ENCODE measurements at places on chromosomes 1 and 21.

DNA sequence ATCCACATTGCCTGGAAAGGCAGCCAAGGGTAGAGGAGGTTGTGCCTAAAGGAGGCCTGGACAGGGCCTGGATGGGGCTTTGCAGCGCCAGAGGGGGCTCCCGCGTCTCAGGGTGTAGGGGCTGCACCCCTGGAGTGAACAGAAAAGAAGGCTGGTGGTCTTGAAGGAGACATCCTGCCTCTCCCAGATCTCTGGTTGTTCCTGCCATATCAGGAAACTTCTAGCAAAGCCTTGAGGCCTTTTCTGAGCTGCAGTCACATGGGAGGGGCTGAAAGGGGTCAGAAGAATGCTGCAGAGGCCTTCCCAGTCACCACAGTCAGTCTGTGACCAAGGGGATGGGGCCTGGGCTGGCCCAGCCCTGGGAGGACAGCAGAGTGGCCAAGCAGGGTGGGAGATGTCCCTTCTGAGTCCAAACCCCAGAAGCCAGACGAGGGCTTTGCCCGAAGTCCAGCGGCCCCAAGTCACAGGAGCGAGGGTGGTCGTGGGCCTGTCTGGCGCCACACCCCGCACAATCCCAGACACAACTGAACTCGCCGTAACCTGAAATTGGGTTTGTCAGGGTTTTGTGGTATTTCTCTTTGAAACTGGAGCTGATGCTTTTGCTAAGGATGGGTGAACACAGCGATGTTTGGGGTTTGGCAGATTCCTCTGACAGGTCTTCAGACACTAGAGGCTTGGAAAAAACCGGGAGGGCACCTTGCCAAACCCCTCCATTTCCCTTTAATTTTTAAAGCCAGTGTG, 29.6 kb downstream of the SIM2 start:
- no peak overlapping the region for H3K27ac ChIP-seq
- no peak for DNase-seq
- H3K4me1 ChIP-seq: no peaks in the 10 kb centered on the region
- H3K4me3 ChIP-seq: no peak overlapping the region
- no peaks in the 10 kb centered on the region for H3K27me3 ChIP-seq

DNA sequence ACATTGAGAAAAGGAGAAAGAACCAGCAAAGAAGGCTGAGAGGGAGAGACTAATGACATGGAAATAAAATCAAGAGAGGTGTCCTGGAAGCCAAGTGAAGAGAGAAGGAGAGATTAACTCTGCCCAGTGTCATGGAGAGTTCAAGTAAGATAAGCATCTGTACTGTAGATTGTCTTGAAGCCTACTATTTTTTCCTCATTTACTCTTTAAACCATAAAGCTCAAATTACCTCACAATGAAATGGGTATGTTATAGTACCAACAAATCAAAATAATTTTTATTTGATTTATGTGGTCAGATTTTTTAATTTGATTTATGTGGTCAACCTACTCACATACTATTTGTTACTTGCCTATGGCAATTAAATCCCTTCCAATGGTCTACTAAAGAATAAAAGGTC, 5.2 kb upstream of the PALMD start:
- H3K4me1 ChIP-seq: peaks cover 16% of the 10 kb centered on the region
- no peak overlapping the region for H3K27ac ChIP-seq
- no peak overlapping the region for H3K4me3 ChIP-seq
- DNase-seq: no peak
- no peaks in the 10 kb centered on the region for H3K36me3 ChIP-seq

DNA sequence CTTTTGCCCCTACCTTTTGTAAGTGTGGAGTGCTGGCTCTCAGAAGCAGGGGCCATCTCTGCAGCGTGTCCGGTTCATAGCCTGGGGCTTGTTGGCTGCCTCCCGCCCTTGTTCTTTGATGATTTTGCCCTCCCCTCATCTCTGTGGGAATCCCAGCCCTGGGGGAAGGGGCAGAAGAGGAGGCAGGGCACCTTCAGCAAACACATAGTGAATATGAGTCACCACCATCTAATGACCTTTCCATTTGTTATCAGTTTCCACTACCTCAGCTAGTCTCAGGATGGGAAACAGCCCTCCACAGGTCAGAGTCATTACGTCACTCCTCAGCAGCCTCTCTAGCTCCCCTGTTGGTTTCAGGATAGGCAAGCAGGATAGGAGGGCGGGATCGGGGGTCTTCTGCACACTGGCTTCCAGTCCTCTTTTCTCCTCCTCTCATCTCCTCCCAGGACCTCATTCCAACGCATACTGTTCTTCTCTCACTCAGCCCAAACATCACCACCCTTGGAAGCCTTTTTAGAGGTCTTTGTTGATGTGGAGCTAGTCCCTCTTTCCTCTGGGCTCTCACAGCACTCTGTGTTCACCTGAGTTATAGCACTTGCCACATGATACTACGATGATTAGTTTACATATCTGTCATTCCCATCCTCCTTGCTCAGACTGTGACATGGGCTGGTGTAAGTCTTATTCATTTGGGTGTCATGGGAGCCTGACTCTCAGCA, 15.8 kb downstream of the GADD45A start:
- H3K27ac ChIP-seq: no peak overlapping the region
- H3K4me3 ChIP-seq: no peak overlapping the region
- DNase-seq: no peak
- no peaks in the 10 kb centered on the region for H3K27me3 ChIP-seq

DNA sequence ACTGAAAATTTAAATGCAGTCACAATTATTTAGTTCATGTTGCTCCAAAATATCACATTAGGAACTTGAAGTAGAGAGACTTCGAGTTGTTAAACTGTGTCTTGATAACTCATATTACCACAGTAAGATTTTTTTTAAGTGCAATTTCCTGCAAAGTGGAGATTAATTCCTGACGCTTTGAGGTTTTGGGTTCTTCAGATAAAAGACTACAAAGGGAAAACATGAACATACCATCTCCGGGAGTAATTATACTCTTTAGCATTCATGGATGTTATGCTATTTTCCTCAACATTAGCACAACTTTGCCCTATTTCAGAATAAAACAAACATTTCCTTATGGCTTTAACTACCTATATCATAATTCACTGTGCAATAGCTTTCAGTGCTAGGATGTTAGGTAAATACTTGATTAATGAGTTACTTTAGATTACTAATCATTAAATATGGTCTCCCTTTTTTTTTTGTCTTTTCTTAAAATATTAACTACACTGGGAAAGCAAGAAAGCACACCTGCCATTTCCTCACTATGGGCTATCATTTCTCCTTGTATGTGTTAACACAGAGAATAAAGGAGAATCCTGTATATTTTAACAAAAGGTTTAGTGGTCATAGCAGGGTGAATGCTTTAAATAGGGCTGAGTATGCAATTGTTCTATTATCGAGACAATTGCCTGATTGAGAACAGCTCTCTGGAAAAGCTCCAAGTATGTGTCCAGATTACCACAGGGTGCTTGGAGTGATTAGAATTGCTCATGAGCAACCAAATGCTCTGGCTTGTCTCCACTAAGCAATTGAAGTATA, 252.5 kb upstream of the C1orf105 start:
- H3K4me3 ChIP-seq: no peak overlapping the region
- DNase-seq: no peak
- H3K27ac ChIP-seq: no peak overlapping the region
- no peaks in the 10 kb centered on the region for H3K36me3 ChIP-seq
- H3K27me3 ChIP-seq: no peaks in the 10 kb centered on the region

DNA sequence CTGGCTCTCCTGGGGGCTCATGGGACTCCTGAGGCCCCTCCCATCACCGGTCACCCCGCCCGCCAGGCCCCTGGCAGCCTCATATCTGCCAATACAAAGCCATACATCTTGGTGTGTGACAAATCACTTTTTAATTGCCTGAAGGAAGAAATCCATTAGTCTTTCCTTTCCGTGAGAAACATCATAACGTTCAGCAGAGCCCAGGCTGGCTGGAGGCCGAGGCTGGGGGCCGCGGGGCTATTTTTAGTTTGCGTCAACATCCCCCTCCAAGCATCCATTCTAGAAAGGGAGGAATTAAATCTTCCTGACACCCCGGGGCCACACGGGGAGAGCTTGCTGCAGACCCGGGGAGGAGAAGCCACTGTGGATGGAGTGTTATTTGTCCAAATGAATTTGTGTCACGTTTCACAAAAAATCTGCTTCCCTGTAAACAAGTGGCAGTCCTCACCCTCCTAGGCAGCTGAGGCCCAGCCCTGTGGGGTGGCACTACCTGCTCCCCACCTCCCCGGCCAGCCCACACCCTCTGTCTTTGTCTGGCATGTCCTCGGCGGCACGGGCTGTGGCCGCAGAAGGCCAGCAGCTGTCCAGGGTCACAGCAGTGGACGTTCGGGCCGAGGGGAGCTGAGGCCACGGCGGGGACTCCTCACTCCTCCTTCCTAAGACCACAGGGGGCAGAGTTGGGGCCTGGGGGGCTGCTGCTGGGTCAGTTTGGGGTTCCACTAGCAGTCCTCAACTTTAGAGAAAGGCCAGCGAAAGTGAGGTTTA, 236.9 kb upstream of the VAMP3 start:
- no peak for DNase-seq
- no peaks in the 10 kb centered on the region for H3K4me1 ChIP-seq
- no peak overlapping the region for H3K27ac ChIP-seq
- no peak overlapping the region for H3K4me3 ChIP-seq

GRCh38 chr1:7538849-7539768, 232.0 kb upstream of the VAMP3 start:
- DNase-seq: no peak
- H3K36me3 ChIP-seq: no peaks in the 10 kb centered on the region
- H3K27me3 ChIP-seq: no peaks in the 10 kb centered on the region

DNA sequence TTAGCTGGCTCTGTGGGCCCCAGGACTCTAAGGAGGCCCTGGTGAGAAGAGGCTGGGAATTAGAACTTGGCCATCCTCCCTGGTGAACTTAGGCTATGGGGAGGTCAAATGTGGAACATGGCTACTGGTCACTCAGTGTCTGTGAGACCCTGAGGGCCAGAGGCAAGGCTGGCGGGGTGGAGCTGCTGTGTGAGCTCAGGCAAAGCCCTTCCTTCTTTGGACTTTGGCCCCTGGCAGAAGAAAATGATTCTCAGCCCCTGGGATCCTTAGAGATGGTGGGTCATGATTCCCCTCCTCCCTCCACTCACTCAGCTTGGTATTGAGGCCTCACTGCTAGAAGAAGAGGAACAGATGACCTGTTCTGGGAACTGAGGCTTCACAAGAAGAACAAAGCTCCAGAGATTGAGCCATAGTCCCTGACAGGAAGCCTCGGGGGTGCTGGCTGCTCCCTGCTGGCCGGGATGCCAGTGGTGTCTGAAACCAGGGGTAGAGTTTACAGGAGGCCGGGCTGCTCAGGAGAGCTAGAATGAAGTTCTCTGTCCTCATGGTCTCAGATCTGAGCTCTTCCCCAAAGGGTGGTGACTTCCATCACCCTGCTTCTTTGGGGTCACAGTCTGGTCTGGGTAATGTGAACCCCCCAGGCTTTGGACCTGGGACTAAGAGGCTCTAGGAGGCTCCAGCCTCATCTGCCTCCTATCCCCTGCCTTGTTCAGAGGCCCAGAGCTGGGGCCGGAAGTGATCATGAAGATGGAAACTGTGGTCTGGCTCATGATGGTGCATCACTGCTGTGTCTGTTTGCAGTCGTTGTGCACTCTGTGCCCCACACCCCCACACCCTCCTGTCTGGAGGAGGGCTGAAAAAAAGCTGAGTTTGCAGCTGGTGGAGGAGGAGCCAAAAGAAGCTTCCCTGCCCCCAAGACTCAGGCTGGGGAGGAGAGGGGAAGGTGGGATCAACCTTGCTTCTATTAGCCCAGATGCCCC, 905 bp downstream of the BTBD19 start:
- peaks cover 87% of the 10 kb centered on the region for H3K4me1 ChIP-seq
- DNase-seq: no peak
- peak overlapping the region; percentile 100 for H3K27ac ChIP-seq
- H3K36me3 ChIP-seq: peaks cover 17% of the 10 kb centered on the region

GRCh38 chr21:46634966-46635323, 529 bp upstream of the PRMT2 start:
- H3K27ac ChIP-seq: peak overlapping the region; percentile 99
- H3K27me3 ChIP-seq: no peaks in the 10 kb centered on the region
- no peaks in the 10 kb centered on the region for H3K36me3 ChIP-seq
- no peak for DNase-seq
- peaks cover 48% of the 10 kb centered on the region for H3K4me1 ChIP-seq

GRCh38 chr1:155011437-155012025, 8.9 kb downstream of the ZBTB7B start:
- DNase-seq: peak; percentile 92
- H3K27me3 ChIP-seq: no peaks in the 10 kb centered on the region
- peak overlapping the region; percentile 99 for H3K27ac ChIP-seq
- peaks cover 12% of the 10 kb centered on the region for H3K36me3 ChIP-seq
- no peak overlapping the region for H3K4me3 ChIP-seq

DNA sequence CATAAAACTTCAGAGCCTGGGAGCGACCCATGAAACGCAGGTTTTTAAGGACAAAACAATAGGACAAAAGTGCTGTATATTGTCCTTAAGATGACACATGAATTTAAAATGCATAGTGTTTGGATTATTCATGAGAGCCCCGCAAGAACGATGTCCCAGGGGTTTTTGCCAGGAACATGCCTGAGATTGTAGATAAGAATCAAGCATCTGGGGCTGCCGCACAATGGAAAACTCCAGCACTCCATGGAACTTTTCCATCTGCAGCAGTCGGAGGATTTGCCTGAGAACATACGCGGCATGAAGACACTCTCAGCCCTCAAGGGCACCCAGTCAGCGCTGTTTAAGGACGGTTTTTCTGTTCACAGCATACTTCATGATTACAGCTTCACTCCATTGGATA, 5.3 kb upstream of the ERG start:
- H3K4me1 ChIP-seq: peaks cover 10% of the 10 kb centered on the region
- peak overlapping the region; percentile 23 for H3K4me3 ChIP-seq
- no peak for DNase-seq
- peak overlapping the region; percentile 48 for H3K27ac ChIP-seq
- H3K36me3 ChIP-seq: no peaks in the 10 kb centered on the region

DNA sequence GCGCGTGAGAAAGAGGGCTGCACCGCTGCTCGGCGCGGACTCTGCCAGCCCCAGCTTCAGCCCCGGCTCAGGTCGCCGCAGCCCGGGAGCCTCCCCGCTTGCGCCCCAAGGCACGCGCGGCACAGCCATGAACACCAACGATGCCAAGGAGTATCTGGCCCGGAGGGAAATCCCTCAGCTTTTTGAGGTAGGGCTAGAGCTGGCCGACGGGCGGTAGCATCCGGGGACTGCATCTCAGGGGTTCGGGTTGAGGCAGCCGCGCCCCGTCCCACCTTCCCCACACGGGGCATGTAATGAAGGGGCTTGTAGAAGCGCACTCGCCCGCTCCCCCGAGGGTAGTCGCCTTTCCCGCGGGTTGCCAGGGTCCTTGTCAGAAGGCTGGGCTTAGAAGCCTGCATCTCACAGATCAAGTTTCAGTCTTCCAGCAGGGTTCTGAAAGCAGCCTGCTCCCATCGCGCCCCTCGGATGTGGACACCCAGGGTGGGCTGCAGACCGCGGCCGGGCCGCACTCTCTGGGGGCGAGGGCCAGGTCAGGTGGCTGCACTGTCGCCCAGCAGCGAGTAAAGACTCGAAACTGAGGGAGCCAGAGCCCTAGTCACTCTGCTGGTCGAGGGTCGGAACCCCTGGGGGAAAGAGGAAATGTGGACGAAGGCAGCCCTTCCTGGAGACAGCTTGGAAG, 507 bp downstream of the AK5 start:
- no peak overlapping the region for H3K27ac ChIP-seq
- H3K27me3 ChIP-seq: no peaks in the 10 kb centered on the region
- peak overlapping the region; percentile 50 for H3K4me3 ChIP-seq
- no peaks in the 10 kb centered on the region for H3K36me3 ChIP-seq
- peaks cover 12% of the 10 kb centered on the region for H3K4me1 ChIP-seq
- no peak for DNase-seq

- H3K36me3 ChIP-seq: no peaks in the 10 kb centered on the region
- H3K27ac ChIP-seq: no peak overlapping the region
- H3K4me1 ChIP-seq: peaks cover 71% of the 10 kb centered on the region
- no peaks in the 10 kb centered on the region for H3K27me3 ChIP-seq
- DNase-seq: no peak
- no peak overlapping the region for H3K4me3 ChIP-seq
Measured at GRCh38 chr1:37850352-37850955, 8.9 kb downstream of the MTF1 start.
